Renal cortex interstitium (tissue), 15 donors: ENCODE measurements at places on chromosomes 16 and 17. TPM values are rescaled to one million over a fixed set of nuclear protein-coding genes. Genes with fewer than 3 reads are reported as not detected.

HNF1B gene
- 115 TPM for polyA plus RNA-seq

TERB1 gene
- polyA plus RNA-seq, result not detected

ZNF750 gene
- polyA plus RNA-seq, result 1.6 TPM

KRTAP4-9 gene
- polyA plus RNA-seq, result not detected

IRX5 gene
- polyA plus RNA-seq, result 12.3 TPM

CA7 gene
- 0.28 TPM for polyA plus RNA-seq

ARHGAP44 gene
- 9.1 TPM for polyA plus RNA-seq

CACNG4 gene
- polyA plus RNA-seq, result 3.5 TPM

B4GALNT2 gene
- 0.40 TPM for polyA plus RNA-seq

MTMR4 gene
- polyA plus RNA-seq, result 70.4 TPM

PRR35 gene
- polyA plus RNA-seq, result 14.0 TPM

RPUSD1 gene
- 16.7 TPM for polyA plus RNA-seq

FOXL1 gene
- 17.8 TPM for polyA plus RNA-seq
